ENCODE measurements at places on chromosomes 2 and 18.

DNA sequence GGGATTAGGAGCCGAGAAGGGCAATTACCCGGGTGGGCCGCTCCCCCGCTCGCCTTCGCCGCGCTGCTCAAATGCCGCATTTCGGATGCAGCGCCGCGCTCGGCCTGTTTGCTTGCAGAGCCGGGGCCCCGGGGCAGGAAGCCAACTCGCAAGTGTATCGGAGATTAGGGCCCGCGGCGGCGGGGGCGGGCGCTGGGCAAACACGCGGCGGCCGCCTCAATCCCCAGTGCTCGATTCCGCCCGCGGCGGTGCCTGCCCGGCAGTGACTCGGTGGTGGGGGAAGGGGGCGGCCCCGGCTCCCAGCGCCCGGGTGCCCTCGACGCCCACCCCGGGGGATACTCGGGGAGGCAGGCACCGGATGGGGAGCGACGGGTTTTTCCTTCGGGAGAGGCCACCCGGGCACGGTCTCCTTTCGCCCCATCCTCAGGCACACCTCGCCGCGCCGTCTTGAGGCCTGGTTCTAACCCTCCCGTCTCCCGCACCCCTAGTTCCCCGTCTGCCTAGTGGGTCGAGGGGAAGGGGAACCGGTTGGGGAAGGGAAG, 26.6 kb upstream of the NOTO start:
- DNase-seq: peak; percentile 60

GRCh38 chr2:212733273-212733672, 194.7 kb upstream of the ERBB4 start:
- no peak for DNase-seq

GRCh38 chr2:172169611-172170010, 66.9 kb upstream of the DLX2 start:
- no peak for DNase-seq

- no peak for DNase-seq
Observed at GRCh38 chr2:32553829-32554432, 73.9 kb upstream of the TTC27 start.

GRCh38 chr2:146918280-146918679, 926.5 kb upstream of the ACVR2A start:
- DNase-seq: no peak

DNA sequence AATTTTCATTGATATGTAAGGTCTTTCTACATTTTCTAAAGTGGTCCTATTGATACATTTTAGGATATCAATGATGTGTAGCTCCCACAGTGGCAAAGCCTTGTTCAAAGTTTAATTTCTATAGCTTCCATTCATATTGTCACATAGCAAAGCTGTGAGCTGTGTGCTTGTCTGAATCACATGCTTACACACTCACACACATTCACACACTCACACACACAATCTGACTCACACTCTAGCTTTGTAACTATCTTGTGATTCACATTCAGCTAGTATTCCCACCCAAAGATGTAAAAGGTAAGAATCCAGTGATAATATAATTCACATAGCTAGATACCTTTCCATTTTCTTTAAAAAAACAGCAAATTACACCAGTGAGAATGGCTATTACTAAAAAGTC, 58.7 kb downstream of the MAPRE2 start:
- DNase-seq: no peak

- DNase-seq: no peak
Observed at GRCh38 chr2:178244777-178245176, 50.5 kb downstream of the OSBPL6 start.

- no peak for DNase-seq
Observed at GRCh38 chr2:98016908-98017670, 21.3 kb upstream of the TMEM131 start.

All from activated T-helper 9 cell treated with anti-CD3 and anti-CD28 coated beads, Interleukin-2, amount 50 U/mL, for 16 hours (primary cell).